Stimulated activated CD4-positive, alpha-beta T cell treated with anti-CD3 and anti-CD28 coated beads, Interleukin-4, amount 100 ng/mL, for 24 hours (primary cell): ENCODE measurements at places on chromosomes 1 and 21.

DNA sequence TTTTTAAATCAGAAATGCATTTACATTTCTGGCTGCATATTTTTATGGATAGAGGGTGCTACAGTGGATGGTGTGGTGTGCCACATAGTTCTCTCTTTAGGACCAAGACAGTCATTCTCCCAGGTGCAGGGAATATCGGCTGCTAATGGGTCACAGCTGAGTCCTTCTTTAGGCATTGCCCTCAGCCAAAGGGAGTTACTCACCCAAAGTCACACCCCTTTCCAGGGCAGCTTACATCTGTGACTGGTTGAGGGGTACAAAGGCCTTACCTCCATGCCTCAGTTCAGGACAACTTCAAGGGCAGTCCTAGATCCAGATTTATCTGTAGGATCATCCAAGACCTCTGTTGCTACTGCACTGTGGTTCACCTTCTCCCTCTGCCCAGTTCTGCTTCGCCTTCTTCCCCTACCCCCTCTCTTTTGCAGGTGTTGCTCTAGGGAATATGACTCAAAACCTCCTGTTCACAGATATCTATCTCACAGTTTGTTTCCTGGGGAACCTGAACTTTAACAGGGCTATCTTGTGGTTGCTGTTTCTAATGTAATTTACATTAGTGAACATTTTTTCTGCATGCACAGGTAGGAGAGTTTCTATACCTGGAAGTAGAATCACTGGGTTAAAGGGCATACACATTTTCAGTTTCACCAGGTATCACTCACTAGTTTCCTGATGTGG lies 413.9 kb downstream of the RPS6KC1 start:
- DNase-seq: no peak

DNA sequence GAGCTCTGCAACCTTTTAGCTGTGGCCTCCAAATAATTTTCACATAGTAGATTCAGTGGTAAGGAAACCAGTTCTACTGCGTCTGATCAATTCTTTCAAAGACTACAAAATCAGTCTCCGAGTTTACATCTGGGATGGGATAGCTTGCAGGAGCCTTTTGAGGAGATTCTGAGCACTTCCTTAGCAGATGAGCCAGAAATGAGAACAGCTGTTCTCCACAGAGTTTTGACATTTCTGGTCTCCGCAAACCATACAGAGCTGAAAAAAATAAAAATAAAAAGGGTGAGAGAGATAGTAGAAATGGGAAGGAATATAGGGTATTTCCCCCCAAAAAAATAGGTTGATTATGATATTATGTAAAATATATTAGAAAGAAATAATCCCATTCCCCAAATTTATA lies 119.3 kb downstream of the LYPLAL1 start:
- DNase-seq: no peak

- no peak for DNase-seq
These were observed at the start of gene CD1D for GRCh38 chr1:158180741-158181576. Gene CD1D (plus strand): TSS chr1:158180895. CDS start chr1:158181102, 207 bp downstream.

- DNase-seq: no peak
These were observed 163.4 kb downstream of the ADGRL4 start for GRCh38 chr1:78843111-78843510.

- no peak for DNase-seq
These were observed 205.1 kb downstream of the PLA2G4A start for GRCh38 chr1:187033693-187034390.

DNA sequence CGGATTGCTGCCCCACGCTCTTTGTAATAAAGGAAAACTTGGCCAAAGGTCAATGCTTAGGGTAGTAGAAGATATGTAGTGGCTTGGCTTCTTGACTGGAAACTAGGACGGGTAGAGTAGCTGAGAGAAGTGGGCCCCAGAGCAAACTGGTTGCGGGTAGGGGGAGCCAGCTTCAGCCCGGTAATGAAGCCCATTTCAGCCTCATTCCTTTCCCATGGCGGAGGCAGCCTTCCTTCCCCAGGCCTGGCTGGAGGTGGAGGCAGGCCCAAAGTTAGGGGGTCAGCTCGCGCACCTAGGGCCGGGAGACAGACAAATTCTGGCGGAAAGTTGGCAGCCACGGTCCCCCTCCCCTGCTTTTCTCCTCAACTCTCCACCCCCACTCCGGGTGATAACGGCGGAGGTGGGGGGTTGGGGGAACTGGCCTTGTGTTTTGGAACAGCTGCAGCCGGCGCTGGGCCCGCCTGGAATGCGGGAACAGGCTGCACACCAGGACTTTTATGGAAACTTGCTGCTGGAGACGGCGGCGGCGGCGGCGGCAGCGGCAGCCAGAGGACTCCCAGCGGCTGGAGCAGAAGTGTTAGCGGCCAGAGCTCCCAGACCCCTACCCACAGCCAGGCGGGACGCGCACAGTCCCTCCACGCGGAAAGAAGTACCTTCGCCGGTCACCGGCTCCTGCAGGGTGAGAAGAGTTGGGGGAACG lies at the start of gene NEXN:
TSS of gene NEXN (plus strand) at position 544 of the 700 bp plus-strand sequence. CDS start 27,483 bp downstream, outside the sequence.
- no peak for DNase-seq

DNA sequence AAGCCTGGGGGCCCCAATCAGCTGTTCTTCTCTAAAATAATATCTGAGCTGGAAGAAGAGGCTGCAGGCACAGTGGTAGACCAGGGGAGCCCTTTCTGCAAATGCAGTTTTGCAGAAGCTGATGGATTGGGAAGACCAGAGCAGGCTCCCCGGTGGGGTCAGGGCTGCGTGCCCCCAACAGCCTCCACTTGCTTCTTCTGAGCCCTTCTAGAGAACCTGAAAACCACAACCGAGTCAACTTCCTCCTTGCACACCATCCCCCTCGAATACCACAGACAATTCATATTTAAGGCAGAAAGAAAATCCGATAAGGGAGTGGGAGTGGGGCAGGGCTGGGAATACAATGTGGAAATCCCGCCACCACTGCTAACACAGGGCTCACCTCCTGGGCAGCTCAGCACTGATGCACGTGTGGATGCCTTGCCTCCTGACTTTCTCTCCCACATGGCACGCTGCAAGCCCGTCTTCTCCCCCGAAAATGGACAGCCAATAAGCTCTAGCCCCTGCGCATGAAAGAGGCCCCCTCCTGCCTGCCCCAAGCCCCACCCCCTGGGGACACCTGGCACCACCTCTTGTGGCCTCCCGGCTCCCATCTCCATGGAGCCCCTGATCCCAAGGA lies 25.4 kb upstream of the ALDH4A1 start:
- peak; percentile 60 for DNase-seq

GRCh38 chr1:32885676-32886003 lies 651 bp upstream of the HPCA start:
- no peak for DNase-seq

- DNase-seq: no peak
These were observed 505.8 kb downstream of the PLPP3 start for GRCh38 chr1:56073614-56074006.

- no peak for DNase-seq
These were observed 23.9 kb upstream of the KCNE1 start for GRCh38 chr21:34535886-34536285.

DNA sequence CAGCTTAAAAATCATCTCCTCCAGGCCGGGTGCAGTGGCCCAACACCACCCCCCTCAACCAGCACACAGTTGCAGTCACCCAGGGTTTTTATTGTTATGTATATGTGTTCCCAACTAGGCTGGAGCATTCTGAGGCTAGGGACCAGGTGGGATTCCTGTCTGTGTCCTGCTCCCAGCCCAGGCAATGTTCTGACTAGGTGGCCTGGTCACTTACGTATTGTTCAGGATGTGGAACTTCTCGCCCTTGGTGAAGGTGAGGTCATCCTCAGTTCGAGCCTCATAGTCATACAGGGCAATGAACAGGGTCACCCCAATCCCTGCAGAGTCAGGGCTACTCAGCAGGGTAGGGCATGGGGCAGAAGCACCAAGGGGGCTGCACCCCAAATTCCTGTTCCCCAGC lies 12.2 kb downstream of the FGR start:
- no peak for DNase-seq

- no peak for DNase-seq
These were observed 8.2 kb upstream of the FMOD start for GRCh38 chr1:203359010-203359571.

GRCh38 chr1:16205891-16206546 lies 6.4 kb downstream of the ARHGEF19 start:
- no peak for DNase-seq

GRCh38 chr1:244557565-244557964 lies 95.4 kb upstream of the DESI2 start:
- no peak for DNase-seq

DNA sequence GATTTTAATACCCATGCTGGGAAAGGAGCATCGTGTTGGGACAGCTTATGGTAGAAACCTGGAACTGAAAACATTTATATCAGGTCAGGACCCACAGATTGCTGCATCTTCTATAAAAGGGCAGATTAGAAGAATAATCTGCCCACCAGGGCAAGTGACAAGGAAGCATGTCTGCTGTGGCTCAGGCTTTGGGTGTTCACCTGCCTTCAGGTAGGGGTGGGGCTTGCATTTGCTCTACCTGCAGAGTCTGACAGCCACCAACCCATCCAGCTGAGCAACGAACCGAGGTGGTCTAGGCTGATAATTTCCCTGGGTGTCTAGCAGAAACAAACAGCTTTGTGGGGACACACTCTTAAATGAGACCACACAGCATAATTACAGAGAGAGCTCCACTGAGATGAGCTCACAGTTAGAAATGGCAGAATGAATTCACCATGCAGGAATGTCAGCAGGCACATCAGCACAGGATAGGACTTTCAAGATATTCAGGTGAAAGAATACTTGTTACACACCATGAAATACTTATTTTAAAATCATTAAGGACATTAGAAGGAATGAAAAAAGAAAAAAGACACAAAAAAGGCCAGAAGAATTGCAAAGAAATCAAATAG lies 36.1 kb upstream of the B3GALT5 start:
- no peak for DNase-seq

DNA sequence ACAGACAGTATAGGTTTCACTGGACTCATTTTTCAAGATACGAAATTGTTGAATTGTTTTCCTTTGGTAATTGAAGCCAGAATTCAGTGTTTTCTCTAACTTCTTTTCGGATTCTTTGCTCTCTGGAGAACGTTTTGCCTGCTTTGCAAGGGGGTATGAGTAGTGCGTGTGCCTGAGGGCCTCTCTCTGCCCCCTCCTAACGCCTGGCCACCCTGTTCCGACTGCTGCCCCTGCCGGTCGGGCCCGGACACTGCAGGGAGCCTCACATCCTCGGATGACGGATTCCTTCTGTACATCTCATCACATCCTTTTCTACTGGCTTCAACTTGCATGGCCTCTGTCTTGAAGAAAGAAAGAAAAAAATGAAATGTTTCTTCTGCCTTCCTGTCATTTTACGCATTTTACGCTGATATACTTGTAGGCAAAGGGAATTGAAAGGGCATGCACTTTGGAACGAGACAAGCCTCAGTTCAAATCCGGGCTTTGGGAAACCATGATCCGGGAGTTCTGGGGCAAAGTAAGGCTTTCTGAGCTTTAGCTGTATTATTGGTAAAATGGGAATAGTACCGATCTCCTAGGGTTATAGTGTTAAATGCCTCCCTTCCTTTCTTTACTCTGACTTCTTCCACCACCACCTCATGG lies 65.1 kb downstream of the DISC1 start:
- DNase-seq: no peak

DNA sequence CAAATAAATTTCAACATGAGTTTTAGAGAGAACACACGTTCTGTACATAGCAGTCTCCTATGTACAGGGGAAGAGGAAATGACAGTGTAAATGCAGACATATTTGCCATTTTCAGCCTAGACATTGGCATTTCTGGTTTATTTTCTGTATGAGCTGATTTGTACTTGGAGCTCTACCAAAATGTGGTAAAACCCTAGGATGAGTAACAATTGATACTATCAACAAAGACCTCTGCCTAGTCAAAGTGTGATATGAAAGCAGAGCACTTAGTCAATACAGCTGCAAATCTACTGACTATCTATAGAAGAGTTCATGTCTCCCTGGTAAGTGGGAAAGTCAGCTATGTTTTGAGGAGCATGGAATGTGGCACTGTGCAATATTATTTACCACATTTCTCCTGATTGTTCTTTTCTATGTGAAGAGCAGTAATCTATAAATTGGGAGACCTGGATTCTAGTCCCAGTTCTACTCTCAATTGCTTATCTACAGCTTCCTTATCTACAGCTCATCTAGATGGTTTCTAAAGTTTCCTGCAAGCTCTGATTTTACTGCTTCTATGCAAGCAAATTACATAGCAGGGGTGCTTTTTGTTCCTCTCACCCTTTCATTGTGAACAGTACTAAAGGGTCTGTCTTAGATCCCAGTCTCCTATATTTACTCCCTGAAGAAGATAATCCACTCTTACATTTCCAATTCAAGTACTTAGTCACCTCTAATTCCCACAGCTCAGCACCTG lies 334.2 kb downstream of the NTNG1 start:
- DNase-seq: no peak

DNA sequence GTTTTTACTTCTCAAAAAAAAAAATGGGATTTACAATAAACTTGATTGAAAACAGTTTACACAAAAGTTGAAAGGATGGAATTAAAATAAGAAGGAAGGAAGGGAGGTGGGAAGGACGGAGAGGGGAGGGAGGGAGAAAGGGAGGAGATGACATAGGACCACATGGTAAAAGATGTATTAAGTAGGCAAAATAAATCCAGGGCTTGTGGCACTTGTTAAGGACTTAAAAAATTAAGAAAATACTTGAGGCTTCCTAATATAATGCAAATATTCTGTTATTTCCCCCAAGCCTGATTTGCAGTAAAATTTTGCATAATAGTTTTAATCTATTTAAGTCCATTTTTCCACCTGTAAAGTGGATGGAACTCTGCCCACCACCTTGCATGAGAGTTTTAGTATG lies 27.5 kb downstream of the SLC30A10 start:
- no peak for DNase-seq

DNA sequence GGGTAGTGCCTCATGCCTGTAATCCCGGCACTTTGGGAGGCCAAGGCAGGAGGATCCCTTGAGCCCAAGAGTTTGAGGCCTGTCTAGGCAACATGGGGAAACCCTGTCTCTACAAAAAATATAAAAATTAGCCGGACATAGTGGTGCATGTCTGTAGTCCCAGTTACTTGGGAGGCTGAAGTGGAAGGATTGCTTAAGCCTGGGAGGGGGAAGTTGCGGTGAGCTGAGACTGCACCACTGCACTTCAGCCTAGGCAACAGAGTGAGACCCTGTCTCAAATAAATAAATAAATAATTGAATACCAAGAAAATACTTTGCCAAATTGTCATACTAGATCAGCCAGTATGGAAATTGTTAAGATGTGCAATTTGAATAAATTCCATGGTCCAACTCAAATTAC lies 5.9 kb upstream of the RBBP5 start:
- DNase-seq: no peak

GRCh38 chr1:212035835-212036605 lies 472 bp downstream of the DTL start:
- no peak for DNase-seq

DNA sequence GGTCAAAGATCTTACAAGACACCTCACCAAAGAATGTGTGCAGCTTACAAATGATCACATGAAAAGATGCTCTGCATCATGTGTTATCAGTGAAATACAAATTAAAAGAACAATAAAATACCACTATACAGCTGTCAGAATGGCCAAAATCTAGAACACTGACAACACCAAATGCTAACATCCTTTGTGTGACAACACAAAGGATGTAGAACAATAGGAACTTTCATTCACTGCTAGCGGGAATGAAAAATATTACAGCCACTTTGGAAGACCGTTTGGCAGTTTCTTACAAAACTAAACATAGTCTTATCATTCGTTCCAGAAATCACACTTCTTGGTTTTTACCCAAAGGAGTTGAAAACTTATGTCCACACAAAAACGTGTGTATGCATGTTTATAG lies 20.6 kb upstream of the SELP start:
- DNase-seq: no peak
